ENCODE measurements at places on chromosomes 3 and 15.

GRCh38 chr3:101179637-101180036 is 140.7 kb downstream of the IMPG2 start:
- DNase-seq, result no peak

GRCh38 chr15:64987136-64987535 is 2.6 kb downstream of the SPG21 start:
- DNase-seq, result no peak

DNA sequence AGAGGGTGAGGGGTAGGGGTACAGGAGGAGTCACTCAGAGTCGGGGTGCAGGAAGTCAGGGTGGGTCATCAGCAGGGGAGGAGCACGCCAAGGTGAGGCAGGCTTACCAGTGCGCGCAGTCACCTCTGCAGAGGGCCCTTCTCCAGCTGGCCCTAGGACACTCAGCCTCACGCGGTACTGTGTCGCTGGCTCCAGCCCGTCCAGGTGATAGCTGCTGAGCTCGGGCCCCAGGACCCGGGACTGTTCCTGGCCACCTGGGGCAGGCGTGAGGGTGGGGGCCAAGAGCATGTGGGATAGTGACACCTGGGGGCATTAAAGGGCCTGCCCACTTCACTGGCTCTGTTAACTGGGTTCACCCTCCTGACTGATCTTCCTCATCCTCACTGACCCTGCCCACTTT is 7.4 kb downstream of the COL7A1 start:
- no peak for DNase-seq

DNA sequence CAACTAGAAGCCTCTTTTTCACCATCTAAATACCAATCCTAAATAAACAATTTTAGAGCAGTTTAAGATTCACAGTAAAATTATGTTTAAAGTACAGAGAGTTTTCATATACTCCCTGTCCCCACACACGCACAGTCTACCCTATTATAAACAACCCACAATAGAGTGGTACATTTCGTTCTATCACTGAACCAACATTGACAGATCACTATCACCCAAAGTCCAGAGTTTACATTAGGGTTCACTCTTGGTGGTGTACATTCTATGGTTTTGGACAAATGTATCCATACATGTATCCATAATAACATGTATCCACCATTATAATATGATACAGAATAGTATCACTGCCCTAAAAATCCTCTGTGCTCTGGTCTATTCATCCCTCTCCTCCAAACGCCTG is 89.0 kb downstream of the MLH1 start:
- DNase-seq, result no peak

GRCh38 chr15:69486481-69487110 is 34.0 kb downstream of the RPLP1 start:
- DNase-seq, result no peak

GRCh38 chr3:70049761-70050160 is 50.2 kb downstream of the SAMMSON start:
- no peak for DNase-seq

GRCh38 chr15:75697523-75697922 is 15.1 kb downstream of the CSPG4 start:
- no peak for DNase-seq

DNA sequence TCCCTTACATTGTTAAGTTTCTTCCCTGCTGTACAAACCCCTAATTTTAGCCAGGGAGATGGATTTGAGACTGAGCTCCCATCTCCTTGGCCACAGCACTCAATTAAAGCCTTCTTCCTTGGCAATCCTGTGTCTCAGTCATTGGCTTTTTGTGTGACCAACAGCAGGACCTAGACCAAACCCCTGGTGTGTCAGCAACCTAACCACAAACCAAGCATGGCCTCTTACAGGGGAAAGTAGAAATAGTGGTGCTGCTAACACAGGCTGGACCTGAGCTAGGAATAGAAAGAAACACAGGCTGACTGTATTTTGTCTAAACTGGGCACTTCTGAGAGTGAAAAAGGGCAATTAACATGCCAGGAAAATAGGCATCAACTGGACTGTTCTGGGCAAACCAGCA is 37.9 kb downstream of the PPCDC start:
- no peak for DNase-seq

Data from stimulated activated CD8-positive, alpha-beta memory T cell treated with anti-CD3 and anti-CD28 coated beads, Interleukin-2, amount 100 ng/mL, for 48 hours (primary cell).